ENCODE measurements at places on chromosomes 4 and X. TPM values are rescaled to one million over a fixed set of nuclear protein-coding genes. Genes with fewer than 3 reads are reported as not detected.
A peak's percentile ranks its signal among the peaks of the same experiment; 100 is the strongest.

CFAP99 gene
- total RNA-seq = not detected

- DNase-seq = no peak
Measured at GRCh38 chrX:153959649-153960048, 12.0 kb downstream of the HCFC1 start.

DNA sequence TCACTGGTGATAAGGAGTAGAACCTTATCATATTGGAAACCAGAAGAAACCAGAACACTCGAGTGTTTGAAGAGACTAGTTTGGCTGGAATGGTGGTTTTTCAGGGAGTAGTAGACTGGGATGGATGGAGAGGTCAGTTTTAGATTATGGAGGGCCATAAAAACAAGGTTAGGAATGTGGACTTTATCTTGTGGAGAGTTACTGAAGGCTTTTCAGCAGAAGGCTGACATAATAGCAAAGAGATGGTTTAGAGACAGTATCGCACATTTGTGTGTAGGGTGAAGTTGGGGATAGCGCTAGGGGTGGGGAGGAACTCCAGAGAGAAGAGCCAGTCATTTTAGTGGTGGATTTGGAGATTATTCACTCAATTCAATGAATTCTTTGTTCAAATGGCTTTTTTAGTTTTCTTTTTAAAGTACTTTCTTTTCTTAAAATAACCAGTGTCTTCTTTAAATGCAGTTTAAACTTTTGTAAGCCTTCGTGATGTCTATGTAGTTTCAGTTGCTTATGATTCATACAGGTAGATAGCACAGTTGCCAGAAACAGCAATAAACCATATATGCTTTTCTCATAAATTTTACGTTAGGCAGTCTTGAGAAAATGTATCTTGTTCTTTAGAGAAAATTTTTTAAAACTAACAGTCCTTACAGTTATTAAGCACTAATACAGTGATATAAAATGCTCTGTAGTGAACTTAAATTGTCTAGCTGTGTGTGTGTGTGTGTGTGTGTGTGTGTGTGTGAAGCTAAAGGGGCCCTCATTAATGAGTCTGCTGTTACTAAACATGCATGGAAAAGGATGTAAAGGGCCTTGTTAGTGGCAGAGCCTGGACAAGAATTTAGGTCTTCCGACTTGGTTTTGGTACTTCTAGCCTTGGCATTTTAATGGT, 3.8 kb downstream of the ARHGAP10 start:
- no peak for DNase-seq

HERC3 gene
- total RNA-seq = 32.3 TPM

SETD7 gene
- 20.8 TPM for total RNA-seq

GRCh38 chr4:123744664-123745290, 348.2 kb downstream of the SPRY1 start:
- DNase-seq = no peak

GRCh38 chr4:145681956-145682355, 2.0 kb downstream of the C4orf51 start:
- no peak for DNase-seq

GRCh38 chr4:37827030-37827685, 672 bp downstream of the PGM2 start:
- peak; percentile 12 for DNase-seq

- DNase-seq = no peak
Measured at GRCh38 chrX:9824554-9824953, 38.3 kb downstream of the SHROOM2 start.

DNA sequence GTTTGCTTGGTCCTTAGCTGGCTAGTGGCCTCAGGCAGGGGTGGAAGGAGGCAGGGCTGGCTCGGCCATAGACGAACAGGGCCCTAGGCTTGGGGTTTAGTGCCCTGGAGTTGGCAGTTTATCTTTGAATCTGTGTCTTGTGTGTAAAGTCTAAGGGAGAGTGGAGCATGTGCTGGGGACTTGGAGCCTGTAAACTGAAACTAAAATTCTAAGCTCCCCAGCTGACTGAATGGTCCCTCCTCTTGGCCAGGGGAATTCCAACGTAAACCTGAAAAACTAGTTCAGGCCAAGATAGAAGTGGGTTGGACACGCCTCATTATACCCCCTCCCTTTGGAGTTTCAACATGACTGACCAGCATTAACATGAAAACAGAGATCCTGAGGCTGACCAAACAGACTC, 46.1 kb upstream of the GPR78 start:
- no peak for DNase-seq

- no peak for DNase-seq
Measured at GRCh38 chrX:122869171-122869570, 314.9 kb upstream of the GRIA3 start.

DNA sequence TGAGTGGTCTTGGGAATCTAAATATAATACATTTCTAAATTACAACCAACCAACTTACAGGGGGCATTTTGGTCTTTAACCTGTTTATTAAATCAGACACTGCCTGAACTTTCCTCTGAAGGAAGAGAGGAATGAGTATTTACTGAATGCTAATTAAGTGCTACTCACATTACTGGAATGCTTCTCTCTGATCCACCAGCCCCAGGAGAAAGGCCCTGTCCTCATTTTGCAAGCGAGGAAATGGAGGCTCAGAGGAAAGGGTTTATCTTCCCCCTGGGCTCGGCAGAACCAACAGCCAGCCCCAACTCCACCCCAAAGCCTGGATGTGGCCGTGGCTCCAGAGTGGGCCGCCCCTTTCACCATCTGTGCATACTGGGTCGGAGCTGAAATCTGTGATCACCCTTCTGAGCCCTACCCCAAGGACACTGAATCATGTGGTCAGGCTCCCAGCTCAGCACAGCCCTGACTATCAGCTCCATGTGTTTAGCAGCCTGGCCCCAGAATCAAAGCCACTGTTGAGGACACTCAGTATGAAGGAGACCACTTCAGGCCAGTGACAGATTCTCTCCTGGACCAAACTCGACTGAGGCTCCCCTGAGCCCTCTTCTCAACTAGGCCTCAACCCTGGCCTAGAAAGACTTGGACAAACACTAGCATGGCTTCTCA, 56.7 kb upstream of the ENPP6 start:
- DNase-seq = no peak

DNA sequence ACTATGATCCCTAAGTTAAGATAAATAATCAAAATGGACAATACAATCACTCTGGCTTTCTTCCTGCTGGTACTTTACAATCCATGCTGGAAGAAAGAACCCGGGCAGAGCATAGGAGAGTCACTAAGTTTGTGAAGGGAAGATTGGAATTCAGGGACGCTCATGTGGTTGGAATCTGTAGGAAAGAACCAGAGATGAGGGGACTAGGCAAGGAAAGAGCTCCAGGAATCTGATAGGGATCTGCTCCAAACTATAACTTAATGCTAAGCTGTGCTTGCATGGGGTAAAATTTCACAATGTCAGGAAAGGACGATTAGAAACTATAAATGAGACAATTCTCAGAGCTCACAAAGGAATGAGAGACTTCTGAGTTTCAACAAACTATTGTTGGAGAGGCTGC, 167.5 kb downstream of the ADGRA3 start:
- no peak for DNase-seq

HPGDS gene
- total RNA-seq = not detected

GRCh38 chr4:57065730-57066482, 44.3 kb downstream of the IGFBP7 start:
- DNase-seq = no peak

- DNase-seq = no peak
Measured at GRCh38 chr4:7167706-7168105, 24.6 kb upstream of the SORCS2 start.

- no peak for DNase-seq
Measured at GRCh38 chr4:40621229-40621591, 8.5 kb downstream of the RBM47 start.

KLHL34 gene
- total RNA-seq = 0.94 TPM

DNA sequence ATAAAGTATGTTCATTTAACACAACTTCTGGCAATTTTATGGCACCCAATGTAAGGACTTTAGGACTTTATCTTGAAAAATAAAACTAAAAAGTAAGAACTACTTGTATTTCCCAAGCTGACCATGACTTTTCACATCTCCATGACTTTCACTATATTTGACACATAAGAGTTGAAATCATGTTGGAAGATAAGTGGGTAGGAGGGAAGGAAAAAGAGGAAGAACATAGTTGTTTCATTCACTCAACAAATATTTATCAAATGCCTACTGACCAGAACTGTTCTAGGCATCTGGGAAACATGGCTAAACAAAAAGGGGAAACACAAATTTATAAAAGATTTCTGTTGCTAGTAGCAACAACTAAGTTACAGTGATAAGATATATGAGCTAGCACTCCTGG, 16.0 kb downstream of the SCLT1 start:
- DNase-seq = no peak

DNA sequence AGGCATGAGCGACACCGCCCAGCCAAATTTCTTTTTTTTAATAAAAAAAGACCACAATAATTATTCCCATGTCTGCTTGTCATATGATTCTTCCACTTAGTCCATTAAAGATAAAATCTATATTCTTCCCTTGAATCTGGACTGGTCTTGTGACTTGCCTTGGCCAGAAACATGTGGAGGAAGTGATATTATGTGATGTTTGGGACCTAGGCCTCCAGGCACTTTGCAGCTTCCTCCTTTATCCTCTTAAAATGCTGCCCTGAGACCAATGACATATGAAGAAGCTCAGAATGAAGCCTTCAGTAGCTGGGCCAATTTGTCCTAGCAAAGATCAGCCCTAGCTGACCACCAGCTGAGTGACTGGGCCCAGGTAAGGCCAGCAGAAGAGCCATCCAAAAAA, 250.0 kb downstream of the INPP4B start:
- DNase-seq = no peak

DRD5 gene
- total RNA-seq = not detected

GRCh38 chrX:9790866-9791265, 4.6 kb downstream of the SHROOM2 start:
- no peak for DNase-seq

POU3F4 gene
- total RNA-seq = not detected

GRCh38 chr4:183905081-183905592, at the start of gene STOX2:
Gene STOX2 (plus strand): TSS chr4:183905307. CDS start chr4:183906791, 1,484 bp downstream.
- DNase-seq = peak; percentile 21

DNA sequence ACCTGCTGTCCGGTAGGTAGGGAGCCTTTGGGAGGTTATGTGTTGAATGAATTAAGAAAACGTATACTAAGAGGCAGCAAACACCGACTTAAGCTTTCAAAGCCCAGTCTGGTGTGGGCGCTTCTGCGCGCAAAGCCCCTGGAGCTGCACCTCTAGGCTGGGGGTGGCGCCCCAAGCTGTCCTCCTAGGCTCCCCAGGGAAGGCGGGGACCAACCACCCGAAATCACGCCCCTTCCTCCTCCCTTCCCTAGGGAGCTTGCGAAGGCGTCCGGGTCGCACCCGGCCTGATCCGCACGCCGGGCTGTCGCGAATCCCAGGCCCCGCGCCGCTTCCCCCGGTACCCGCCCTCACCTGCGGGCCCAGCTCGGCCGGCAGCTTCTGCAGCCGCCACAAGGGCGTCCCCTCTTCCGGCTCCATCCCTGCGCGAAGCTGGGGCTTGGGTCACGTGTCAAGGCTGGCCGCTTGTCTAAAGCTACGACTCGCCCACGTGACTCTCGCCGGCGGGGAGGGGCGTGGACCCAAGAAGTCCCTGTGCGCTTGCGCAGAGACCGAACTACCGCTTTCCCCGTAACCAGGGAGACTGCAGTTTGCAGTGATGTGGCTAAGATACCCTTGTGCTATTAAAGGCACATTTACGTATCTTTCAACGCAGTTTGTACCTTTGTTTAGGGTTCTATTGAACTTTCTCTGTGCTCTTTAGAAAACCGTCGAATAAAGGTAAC, at the start of gene COMMD8:
Gene COMMD8, minus strand, starts transcription at position 468 of the 722 bp plus-strand sequence. Its CDS starts 51 bp downstream, at position 417.
- peak; percentile 96 for DNase-seq

NEXMIF gene
- total RNA-seq = 0.65 TPM

IL9R gene
- total RNA-seq = 5.2 TPM

- DNase-seq = no peak
Measured at GRCh38 chrX:114075073-114075673, 508.7 kb upstream of the HTR2C start.

- no peak for DNase-seq
Measured at GRCh38 chr4:156391325-156391653, 437.6 kb upstream of the CTSO start.

CXCL8 gene
- total RNA-seq = 0.94 TPM

GRCh38 chrX:49947781-49948180, 25.4 kb downstream of the CLCN5 start:
- no peak for DNase-seq

CITED1 gene
- total RNA-seq = 0.38 TPM

GRCh38 chrX:23334521-23334847, 165 bp upstream of the PTCHD1 start:
- DNase-seq = no peak

- DNase-seq = no peak
Measured at GRCh38 chr4:138344054-138344453, 101.9 kb upstream of the SLC7A11 start.

DNA sequence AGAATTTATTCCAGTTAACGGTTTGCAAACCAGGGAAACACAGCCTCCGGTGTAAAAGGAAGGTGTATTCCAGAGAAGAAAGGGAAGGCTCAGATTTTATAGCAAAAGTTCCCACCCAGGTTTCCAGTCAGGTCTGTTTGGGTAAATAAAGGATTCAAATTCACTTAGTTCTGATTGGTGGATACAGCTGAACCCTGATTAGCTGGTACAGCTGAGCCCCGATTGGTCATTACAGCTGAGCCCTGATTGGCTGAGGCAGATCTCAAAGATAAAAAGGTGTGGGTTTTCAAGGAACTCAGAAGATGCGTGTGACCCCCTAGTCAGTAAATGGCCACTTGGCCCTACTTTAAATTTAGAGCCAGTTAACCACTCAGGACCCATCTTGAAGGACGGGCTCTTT, 6.6 kb downstream of the CLRN2 start:
- DNase-seq = no peak

DNA sequence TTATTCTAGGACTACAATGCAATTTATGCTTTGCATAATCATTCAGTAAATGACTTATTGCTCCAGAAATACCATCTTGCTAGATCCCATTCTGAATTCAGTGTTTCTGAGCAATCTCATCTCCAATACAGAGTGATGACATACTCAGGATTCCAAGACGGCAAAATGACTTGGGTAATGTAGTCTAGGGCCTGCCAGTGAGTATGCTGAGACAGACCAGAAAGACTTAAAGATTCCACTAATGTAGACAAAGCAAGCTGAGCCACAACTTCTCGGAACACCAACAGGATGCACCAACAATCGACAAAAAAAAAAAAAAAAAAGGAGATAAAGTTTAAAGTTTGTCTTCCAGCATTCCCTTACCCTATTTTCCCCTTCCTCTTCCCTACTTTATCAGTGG, 919 bp upstream of the SEC24B start:
- no peak for DNase-seq

DNA sequence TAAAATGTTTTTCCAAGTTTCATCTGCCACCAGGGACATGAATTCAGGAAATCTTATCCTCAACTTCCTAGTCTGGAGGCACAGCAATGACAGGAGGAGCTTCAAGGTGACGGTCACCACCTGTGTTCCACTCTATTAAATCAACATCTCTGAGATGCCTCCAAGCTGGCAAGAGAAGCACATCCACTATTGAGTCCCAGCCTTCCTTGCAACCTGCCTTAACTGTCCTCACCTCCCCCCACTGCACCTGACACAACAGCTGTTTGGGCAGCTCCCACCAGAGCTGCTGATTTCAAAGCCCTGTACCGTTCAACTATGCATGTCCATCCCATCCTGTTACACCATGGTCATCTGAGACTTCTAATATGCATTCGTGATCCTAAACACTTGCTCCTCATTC, 123.4 kb downstream of the COL25A1 start:
- DNase-seq = no peak

GPRASP1 gene
- 5.9 TPM for total RNA-seq

FABP2 gene
- total RNA-seq = not detected

FAM9B gene
- not detected for total RNA-seq

PNCK gene
- 0.50 TPM for total RNA-seq

GRCh38 chr4:10667701-10668326, 16.8 kb downstream of the CLNK start:
- DNase-seq = no peak

Measured in activated T-cell treated with anti-CD3 and anti-CD28 coated beads, Interleukin-2, amount 50 U/mL, for 72 hours (primary cell).